NCI-H1417 treated with DMSO at 0.1 percent for 48 hours (cell line): ENCODE measurements at places on chromosomes 13 and 19.

DNA sequence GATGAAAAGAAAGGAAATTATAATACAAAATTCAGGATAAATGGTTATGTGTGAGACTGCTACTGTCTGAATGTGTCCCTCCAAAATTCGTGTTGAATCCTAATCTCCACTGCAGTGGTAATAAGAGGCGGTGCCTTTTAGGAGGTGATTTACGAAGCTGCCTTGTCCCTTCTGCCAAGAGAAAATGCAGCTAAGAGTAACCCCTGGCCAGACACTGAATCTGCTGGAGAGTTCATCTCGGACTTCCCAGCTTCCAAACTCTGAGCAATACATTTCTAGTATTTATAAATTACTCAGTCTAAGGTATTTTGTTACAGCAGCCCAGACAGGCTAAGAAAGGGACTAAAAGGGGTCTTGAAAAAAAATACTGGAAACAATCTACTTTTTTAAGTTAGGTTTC, 152.6 kb downstream of the KLF12 start:
- no peak for DNase-seq

GRCh38 chr13:63198071-63198470, 1782.4 kb upstream of the PCDH20 start:
- peak; percentile 74 for DNase-seq

- DNase-seq = no peak
These were observed 170.6 kb downstream of the POSTN start for GRCh38 chr13:37427843-37428494.

GRCh38 chr13:97276862-97277269, 54.7 kb downstream of the MBNL2 start:
- DNase-seq = no peak
